NCI-H524 (cell line): ENCODE measurements at places on chromosomes 2 and 18.

- no peak for DNase-seq
Observed at GRCh38 chr2:32904751-32905150, 42.0 kb upstream of the LTBP1 start.

- no peak for DNase-seq
Observed at GRCh38 chr18:58606236-58606635, 22.7 kb downstream of the ALPK2 start.

- no peak for DNase-seq
Observed at GRCh38 chr2:46232860-46233259, 64.3 kb upstream of the EPAS1 start.

- peak; percentile 88 for DNase-seq
Observed at GRCh38 chr2:166494140-166494624, at the start of gene SCN7A. Gene SCN7A, minus strand, starts transcription at chr2:166494249. Its CDS starts 16,553 bp downstream, at chr2:166477696.

DNA sequence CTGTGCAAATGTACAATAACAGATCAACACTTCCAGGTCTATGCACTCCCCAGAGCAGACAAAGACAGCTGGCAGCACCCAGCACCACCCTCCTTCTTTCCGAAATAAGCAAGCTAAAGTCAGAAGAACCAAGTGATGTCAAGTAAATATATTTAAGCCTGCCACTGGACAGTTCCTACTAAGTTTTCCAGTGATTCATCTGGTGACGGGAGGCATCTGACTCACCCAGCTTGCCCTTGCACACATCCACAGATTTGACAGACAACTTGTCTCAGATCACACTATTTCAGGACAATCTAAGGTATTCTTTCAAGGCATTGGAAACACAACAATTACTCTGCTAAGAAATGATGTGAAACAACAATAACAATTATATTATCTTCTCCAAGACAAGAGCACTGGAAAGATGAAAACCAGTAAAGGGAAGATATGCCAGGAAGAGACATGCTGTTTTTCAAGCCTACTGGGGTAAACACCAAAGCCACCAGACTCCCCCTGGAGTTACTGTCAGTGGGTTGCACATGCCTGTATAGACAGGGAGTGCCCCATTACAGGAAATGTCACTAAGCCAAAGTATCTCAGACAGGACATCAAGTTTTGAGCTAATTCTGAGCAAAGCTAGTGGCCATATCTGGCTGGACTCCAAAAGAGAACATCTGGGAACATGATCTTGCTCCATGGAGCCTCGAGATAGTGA is 287.9 kb upstream of the KLHL29 start:
- DNase-seq: no peak

DNA sequence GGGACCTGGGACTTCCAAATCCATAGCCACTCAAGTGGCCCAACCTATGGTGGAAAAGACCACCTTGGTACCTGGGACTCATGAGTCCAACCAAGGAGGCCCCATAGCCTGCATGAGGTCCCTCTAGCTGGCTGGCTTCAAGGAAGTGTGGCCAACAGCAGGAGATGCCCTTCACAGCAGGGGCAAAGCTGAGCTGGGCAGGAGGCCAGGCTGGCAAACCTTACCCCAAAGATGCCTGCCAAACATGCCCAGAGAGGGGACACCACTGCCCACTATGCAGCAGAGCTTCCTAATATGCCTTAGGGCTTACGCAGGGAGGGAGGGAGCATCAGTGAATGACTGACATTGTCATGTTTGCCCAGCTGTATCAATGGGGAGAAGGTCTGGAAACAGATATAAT is 188.0 kb upstream of the GLI2 start:
- DNase-seq: no peak
